Activated CD4-positive, alpha-beta T cell treated with anti-CD3 and anti-CD28 coated beads for 4 hours (primary cell): ENCODE measurements at places on chromosomes 12 and 14.

- no peak for DNase-seq
Measured at GRCh38 chr12:122282061-122282460, 15.8 kb upstream of the VPS33A start.

GRCh38 chr14:69660344-69661193 lies 49.2 kb downstream of the SUSD6 start:
- DNase-seq: no peak

DNA sequence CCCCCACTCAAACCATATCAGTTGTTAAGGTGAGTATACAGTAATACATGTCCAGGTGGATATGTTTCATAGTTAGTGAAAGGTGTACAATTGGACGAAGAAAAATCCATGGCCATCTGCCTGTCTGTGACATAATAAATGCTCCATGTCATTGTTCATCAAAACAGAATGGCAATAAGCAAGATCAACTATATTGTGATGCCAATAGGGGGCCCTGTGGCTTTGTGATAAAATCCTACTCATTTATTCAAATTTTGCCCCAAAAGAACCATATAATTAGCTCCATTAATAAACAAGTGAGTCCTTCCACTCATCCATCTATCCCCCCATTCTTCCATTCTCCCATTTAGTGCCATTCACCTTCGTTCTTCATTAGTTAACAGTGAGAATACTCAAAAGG lies 102.0 kb downstream of the MGST1 start:
- DNase-seq: no peak

- peak; percentile 84 for DNase-seq
Measured at GRCh38 chr14:68795597-68796417, 2.9 kb upstream of the ZFP36L1 start.

GRCh38 chr14:94081386-94081820 lies 293 bp downstream of the IFI27L1 start:
- DNase-seq: no peak

- no peak for DNase-seq
Measured at GRCh38 chr12:98469109-98469508, 46.3 kb upstream of the TMPO start.

DNA sequence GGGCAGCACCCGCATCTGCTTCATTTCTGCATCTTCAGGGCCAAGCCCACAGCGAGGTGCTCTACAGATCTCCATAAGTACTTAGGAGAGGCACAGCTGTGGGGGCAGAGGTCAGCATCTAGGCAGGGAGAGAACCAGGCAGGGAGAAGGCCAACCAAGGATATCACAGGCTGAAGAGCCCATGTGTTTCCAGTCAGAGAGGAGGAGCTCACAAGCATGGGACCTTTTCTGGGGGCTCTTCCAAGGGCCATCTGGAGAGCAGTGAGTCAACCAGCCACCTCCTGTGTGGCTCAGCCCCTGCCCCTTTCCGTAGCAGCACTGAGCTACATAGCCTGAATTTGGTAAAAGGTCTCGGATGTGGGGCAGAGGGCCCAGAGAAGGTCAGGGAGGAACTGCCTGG lies 78.5 kb downstream of the ARL6IP4 start:
- DNase-seq: no peak
